Fibroblast of pulmonary artery (primary cell): ENCODE measurements at places on chromosomes 13 and 19.

- no peak for DNase-seq
Observed at GRCh38 chr13:75762076-75762937, 126.2 kb downstream of the LMO7 start.

DNA sequence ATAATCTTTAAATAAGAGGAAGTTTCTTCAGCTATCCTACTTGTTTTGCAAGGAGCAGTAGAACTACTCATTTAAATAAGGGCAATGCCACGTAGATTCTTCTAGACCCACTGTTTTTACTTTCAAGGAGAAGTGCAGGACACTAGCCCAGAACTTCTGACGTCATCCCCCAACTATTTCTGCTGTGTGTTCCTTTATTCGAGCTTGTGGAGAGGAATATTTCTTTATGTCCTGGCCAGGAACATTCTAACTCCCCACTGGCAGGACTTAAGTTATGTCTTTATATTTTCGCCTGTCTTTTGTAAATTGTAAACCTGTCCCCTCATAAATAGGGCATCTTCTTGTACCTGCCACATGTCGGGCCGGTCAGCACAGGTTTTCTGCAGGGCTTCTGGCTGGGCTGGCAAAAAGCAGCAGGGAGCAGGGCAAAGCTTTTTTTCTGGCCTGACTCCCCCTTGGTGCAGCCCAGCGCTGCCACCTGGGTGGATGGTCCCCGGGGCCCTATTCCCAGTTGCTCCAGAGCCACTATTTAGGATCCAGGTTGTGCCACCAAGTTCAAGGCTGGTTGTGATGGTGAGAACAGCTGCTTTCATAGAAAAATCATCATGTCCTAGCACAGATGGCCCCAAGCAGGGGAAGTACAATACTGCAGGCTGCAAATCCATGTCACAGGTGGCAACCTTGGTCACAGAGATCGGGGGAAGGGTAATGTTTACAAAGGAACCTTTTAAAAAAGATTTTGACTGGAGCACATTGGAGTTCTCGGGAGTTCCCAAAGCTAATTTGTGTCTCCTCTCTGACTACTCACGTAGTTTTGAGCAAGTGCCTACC, 1.8 kb downstream of the MBNL2 start:
- DNase-seq = peak; percentile 96

DNA sequence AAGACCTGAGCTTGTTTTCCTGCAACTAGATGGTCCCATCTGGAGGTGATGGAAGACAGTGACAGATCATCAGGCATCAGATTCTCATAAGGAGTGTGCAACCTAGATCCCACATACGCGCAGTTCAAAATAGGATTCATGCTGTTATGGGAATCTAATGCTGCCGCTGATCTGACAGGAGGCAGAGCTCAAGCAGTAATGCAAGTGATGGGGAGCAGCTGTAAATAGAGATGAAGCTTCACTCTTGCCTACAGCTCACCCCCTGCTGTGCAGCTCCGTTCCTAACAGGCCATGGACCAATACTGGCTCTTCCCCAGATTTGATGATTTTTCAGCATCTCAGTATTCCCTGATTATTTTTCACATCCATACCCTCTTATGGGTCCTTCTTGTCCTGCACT, 208.4 kb upstream of the RXFP2 start:
- DNase-seq = no peak

DNA sequence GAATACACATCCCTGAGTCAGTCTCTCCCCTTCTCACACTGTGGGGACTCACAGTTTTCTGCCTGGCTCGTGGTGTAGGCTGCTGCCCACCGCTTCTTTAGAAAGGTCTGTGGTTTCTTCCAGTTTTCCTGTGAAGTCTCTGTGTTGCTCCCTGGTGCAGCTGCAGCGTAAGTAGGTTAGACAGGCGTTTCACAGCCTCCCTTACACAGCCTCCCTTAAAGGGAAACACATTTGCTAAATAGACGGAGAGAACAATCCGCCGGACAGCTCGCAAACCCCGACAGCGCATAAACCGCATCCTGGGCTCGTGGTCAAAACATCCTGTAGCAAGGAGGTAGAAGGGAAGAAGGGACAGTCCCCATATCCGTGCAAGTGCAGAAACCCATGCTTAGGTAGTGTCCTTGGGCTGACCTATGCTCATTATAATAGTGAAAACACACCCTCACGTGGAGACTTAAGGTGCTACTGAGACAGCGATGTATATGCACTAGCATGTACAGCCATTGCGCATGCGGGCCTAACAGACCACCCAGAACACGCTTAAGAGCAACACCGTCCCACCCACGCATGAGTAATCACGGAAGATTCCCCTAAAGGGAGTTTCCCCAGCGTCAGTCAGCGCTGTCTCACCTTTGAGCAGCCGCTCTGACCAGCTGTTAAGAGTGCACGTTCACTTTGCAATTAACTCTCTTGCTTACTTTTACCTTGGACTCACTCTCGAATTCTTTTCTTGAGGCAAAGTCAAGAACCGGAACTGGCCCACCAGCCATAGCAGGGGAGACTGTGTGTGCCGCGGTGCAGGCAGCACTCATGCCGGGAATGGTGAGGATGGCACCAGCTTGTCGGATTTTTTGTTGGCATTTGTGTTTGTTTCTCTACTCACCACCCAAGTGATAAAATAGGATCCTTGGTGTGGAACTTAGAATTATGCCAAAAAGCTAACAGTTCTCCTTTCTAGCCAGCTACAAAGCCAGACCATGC, 16.6 kb downstream of the SIGLEC8 start:
- DNase-seq = no peak

- DNase-seq = no peak
Observed at GRCh38 chr13:38483623-38484022, 134.0 kb downstream of the UFM1 start.

DNA sequence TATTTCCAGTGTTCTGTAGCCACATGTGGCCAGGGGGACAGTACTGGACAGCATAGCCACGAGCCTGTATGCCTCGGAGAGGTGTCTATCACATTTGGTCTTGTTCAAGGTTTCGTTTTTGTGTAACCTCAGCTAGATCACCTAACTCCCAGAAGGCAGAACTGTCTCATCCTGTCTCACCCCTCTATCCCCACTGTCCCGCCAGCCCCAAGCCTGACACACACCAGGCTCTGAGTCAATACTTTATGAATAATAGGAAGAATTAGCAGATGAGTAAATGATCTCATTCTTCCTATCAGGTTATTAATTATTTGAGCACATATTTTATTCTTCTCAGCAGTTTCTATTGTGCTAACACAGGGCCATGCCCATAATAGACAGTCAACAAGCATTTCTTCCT, 132.2 kb downstream of the NUFIP1 start:
- no peak for DNase-seq

DNA sequence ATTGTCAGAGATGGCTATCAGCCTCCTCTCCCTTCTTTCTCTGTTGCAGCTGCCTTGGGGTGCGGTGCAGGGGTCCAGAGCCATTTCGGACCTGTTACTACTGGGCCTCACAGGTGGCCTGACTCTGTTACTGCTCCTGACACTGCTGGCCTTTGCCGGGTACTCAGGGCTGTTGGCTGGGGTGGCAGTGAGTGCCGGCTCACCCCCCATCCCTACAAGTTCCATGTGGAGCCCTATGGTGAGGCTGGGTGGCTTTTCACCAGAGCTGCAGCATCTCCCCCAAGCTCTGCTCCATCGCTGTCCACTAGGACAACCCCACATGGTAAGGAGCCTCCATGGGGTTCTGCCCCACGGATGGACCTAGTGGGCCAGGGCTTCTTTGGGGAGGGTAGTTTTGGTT, 13.7 kb upstream of the ZNF492 start:
- DNase-seq = no peak

DNA sequence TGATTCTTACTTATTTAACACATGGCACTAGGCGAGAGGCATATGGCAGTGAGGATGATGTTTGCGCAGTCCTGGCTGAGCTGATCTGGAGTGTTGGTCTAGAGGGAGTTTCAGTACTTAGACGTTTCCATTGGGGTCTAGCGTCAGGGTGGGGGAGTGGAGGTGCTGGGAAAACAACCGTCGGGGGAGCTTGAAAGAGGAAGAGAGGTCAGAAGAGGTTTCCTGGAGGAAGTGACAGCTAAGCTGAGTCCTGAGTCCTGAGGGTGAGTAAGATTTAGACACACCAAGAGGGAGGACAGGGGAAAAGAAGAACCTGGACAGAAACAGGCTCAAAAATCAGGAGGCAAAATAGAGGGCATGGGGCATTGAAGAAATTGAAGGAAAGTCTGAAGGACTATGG, 81.4 kb downstream of the ALOX5AP start:
- peak; percentile 58 for DNase-seq

DNA sequence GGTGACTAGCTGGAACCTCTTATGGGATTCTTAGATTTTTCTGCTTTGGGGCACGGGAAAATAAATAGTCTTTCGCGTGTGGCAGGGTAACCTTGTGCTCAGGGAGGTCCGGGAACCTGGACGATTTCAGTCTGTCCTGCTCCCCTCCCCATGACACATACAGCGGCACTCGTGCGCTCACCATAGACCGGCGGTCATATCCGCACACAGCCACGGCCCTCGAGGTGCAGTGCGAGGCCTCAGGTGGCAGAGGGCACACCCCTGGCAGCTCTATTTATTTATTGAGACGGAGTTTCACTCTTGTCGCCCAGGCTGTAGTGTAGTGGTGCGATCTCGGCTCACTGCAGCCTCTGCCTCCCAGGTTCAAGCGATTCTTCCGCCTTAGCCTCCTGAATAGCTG, 3.0 kb downstream of the ONECUT3 start:
- no peak for DNase-seq

- DNase-seq = no peak
Observed at GRCh38 chr19:18513868-18514267, 8.0 kb downstream of the ELL start.

- DNase-seq = no peak
Observed at GRCh38 chr13:99278200-99278599, 20.0 kb upstream of the GPR18 start.

- peak; percentile 29 for DNase-seq
Observed at GRCh38 chr19:30666301-30666803, 294.2 kb downstream of the ZNF536 start.
